Activated CD8-positive, alpha-beta memory T cell treated with anti-CD3 and anti-CD28 coated beads for 48 hours (primary cell): ENCODE measurements at places on chromosomes 16 and 17.

- DNase-seq, result no peak
These were observed 57.5 kb upstream of the CLEC19A start for GRCh38 chr16:19228052-19228451.

DNA sequence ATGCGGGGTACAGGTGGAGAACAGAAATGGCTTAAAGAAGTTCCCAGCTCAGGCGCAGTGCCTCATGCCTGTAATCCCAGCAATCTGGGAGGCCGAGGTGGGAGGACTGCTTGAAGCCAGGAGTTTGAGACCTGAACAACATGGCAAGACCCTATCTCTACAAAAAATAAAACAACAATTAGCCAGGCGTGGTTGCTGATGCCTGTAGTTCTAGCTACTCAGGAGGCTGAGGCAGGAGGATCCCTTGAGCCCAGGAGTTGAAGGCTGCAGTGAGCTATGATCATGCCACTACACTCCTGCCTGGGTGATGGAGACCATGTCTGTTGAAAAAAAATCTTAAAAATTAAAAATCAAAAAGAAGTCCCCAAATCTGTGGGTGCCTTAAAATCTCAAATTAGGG is 228.3 kb upstream of the WSB1 start:
- no peak for DNase-seq

DNA sequence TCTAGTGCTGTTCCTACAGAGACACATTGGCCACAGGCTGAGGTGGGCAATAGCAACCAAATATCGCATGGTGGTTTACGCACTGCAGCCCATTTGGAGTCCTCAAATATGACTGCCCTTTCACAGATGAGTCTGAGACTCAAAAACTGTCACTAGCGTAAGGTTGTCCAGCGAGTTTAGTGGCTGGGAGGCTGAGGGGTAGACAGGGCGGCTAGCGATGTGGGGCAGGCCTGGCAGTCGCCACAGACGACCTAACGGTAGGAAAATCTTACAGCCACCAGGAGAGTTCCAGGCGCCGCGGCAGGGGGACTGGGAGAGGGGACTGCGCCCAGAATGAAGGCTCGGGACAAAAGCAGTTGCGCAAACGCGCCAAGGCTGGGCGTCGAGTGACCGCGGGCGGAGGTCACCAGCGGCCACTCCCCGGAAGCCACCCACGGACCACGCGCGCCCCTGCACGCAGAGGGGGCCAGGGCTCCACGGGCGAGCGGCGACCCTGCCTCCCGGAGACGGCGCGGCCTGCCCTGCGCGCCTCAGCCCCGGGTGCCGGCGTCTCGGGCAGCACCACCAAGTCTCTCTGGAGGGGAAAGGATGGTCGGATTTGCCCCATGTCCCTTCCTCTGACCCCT is 699 bp upstream of the MAP1LC3B start:
- DNase-seq, result no peak

DNA sequence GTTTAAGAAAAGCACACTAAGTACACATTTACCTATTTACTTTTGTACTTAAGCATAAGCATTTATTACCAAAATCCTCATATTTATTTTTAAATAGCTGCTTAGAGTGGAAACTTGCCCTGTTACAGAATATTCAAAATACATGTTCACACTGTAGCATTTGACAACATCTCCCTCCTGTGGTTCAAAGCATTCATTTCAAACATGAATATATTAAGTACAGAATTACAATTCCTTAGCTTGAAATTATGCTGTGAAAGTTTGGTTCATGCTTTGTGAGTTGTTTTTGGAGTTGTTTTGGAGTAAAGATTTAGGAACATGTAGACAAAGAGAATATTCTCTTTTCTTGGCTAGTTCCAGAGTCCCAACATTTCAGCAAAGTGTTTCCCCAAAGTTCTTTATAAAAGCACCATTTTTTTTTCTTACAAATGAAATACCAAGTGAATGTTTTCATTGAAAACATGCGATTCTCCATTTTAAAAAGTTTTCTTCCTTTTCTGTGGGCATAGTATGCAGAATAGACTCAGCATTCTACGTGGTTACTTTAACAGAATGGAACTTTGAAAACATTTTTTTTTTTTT is 33.2 kb downstream of the TUBD1 start:
- DNase-seq, result no peak

GRCh38 chr17:50289278-50289677 is 15.0 kb downstream of the TMEM92 start:
- DNase-seq, result no peak

DNA sequence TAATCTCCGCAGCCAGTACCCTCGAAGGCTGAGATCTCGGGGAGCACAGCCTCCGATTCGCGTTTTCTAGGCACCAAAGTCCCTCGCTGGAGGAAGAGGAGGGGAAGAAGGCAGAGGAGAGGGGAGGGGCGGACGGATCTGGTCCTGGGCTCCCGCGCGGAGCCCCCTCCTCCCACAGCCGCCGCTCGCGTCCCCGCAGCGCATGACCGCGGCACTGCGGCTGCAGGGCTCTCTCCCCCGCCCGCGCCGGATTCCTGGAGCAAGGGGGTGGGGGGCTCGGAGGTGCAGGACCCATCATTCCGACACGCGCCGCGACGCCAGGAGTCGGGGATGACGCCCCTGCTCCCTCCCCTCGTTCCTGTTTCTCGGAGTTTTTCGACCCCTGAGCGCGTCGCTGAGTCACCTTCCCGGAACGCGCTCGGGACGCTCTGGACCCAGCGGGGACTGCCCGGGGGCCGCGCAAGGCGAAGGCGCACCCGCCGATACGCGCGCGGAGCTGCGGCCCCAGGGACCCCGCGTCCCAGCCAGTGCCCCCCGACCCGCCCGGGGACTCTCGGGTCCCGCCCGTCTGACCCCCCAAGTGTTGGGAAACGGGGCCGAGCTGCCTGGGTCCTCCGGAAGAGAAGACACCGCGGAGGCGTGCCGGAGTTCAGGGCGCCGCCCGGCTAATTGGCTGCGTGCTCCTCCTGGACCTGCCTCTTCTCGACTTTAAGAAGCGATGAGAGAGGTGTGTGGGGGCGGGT is 1.4 kb upstream of the SPHK1 start:
- DNase-seq, result peak; percentile 49

- no peak for DNase-seq
These were observed 9.8 kb downstream of the ATP2C2 start for GRCh38 chr16:84378099-84378498.

- DNase-seq, result no peak
These were observed 20.0 kb upstream of the HERPUD1 start for GRCh38 chr16:56911771-56912571.
